Activated naive CD4-positive, alpha-beta T cell treated with Interleukin-2 at 50 U/mL for 16 hours (primary cell): ENCODE measurements at places on chromosomes 2 and 18.

GRCh38 chr2:55992455-55992854, 68.9 kb upstream of the EFEMP1 start:
- DNase-seq, result no peak

DNA sequence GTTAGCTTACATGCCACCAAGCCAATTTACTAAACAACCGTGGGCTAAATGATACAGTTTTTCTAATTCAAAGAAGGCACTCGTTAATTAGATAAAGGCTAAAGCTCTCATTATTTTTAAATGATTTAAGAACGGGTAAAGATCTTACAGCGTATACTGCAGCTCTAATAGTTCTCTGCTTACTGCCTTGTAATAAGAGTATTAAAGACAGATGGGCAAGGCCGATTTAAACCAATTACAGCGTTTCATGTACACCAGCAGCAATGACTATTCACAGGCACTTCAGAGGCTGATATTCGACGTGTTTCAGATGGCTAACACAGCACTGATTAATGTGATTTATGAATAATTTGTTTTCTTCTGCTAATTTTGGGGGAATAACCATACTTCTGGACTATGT, 259.3 kb downstream of the ZNF407 start:
- DNase-seq, result no peak

- no peak for DNase-seq
Observed at GRCh38 chr2:28025123-28025522, 134.6 kb downstream of the BABAM2 start.

DNA sequence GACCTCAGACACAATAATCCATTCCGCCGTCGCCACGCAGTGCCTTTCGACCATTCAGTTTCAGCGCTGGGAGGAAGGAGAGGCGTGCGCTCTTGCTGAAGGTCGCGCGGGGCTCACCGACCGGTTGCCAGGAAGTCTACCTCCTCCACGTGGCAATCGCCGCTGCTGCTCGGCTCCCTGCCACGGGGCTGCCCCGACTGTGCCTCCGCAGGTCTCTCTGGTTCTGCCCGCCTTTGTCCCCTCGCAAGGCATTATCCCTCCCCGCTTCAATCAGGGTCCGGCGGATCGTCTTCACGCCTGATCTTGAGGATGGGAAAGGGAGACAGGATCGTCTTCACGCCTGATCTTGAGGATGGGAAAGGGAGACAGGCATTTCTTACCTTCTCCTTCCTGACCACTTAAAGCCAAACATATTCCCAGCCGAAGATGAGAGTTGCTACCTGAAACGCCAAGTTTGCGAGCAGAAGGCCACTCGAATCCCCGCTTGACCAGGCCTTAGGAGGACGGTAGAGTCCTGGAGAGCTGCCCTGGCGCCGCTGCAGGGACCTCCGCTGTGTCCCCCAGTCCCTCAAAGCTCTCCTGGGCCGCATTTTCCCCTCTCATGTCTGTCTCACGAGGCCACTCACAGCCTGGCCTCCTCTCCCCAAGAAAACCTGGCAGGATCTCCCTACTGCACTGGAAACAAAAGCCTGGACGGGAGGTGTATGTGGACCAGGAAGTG, 4.3 kb upstream of the GPR45 start:
- DNase-seq, result no peak

GRCh38 chr2:207812726-207813080, 43.0 kb upstream of the FZD5 start:
- DNase-seq, result no peak

DNA sequence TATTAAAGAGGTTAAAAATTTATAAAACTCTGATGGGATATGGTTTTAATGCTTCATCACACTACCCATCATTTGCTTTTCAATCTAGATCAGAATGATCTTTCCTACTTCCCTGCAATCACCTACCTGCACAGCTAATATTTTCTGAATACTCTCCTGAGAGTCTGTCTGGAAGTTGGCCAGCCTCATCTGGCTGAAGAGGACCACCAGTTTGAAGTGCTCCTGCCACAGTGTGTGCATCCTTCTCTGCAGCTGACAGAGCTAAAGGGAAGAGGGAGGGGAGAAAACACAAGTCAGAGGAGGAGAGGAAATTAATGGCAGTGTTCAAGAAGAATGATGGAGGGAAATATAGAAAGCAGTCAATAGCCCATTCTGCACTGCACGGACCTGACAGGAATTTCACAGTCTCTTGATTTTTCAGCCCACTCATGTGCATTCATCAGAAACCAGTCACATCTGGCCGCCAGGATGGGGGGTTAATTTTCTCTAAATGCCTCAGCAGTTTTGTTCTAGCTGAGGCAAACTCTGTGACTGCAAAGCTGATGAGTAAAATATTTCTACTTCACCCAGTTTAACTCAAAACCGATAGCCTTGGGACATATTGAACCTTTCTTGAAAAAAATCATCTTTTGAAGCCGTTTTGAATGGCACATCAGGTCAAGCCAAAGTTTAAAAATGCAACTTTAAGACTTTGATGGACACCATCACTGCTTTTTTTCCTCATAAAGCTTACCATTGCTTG, 201.8 kb upstream of the KLHL14 start:
- no peak for DNase-seq

DNA sequence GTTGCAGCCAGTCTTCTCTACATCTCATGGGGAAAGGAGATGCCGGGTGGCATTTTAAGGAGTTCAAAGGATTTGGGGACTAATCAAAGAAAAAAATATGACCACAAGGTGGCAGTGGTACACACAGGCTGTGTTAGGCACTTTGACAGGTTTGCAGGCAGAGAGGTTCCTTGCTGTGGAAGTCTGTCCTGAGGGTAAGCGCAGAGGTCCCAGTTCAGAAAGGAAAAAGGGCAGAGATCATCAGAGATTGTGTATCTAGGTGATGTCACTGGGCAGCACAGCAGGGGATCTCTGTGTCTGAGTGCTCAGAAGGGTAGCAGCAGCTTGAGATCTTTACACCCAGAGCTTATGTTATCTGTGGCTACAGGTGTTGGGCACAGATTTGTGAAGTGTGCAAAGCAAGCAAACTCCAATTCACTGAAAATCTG, 231.4 kb downstream of the LRRTM1 start:
- no peak for DNase-seq

GRCh38 chr2:184859187-184859586, 260.9 kb downstream of the ZNF804A start:
- DNase-seq, result no peak

DNA sequence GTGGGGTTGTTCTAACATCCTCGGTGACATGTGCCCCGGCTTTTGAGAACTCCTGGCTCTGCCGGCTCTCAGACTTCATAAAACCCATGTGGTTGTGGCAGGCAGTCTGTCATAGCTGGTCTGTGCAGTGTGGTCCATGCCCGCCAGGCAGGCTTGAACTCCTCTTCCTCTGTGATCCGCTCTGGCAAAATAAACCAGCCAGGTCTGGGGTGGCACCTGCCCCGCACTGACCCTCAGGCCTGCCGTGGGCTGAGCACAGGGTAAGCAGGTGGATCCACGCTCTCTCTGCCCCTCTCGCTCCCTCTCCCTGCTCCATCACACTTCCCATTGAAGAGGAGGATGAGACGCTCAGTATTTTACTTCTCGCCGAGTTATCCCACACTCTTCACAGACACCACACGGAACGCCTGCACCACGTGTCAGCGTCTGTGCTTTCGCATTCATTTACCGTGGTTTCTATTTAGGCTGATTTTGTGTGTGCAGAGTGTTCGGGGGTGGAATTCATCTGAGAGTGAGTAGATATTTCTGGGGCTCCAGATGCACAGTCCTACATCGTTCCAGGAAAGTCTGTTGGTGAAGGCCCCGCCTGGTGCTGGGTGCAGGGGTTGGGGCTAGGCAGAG, 56.4 kb downstream of the RTP5 start:
- DNase-seq, result no peak

DNA sequence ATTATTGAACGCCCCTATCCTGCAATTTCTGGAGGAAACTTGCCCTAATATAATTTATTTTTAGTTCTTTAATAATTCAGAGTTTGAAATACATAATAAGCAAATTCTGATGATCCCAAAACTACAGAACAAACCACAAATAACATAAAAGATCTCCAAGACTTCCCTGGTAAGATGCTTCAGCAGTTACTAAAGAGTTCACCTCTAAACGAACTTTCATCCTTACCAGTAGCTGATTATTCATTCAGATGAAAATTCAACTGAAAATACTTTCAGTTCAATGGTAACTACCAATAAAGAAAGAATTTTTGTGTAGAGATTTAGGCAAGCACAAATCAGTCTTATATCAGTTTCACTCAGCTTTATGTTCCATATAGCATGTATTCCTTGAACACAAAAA, 130.1 kb upstream of the MAPRE2 start:
- no peak for DNase-seq

- no peak for DNase-seq
Observed at GRCh38 chr2:54652540-54652939, 70.9 kb upstream of the EML6 start.

DNA sequence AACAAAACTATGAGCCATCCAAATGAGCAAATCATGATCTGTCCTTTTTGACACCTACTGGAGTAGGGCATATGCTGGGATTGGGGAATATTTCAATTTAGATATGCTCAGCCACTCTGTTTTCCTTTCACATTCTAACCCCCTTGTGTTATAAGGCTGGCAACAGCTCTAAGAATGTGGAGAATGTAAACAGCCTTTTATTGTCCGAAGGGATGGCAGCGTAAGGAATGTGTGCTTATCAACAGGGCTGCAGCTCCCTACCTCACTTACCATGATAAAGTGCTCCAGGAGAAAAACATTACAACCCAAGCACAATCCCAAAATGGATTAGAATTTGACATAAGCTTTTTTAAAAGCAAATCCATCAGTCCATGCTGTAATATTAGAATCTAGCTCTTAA, 2.2 kb downstream of the NXPH2 start:
- DNase-seq, result no peak

DNA sequence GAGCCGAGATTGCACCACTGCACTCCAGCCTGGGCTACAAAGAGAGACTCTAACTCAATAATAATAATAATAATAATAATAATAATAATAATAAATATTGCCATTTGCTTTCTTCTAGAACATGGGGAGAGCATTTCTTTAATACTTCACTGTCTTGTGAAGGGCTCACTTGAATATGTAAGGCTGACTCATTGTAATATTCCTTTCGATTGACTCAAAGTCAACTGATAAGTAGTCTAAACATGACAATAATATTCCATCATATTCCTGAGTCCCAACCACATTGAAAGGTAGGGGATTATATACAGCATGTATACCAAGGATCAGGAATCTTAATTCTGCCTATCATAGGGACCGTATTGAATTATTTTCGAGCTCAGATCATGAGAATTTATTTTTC, 949.2 kb downstream of the DSC3 start:
- no peak for DNase-seq

DNA sequence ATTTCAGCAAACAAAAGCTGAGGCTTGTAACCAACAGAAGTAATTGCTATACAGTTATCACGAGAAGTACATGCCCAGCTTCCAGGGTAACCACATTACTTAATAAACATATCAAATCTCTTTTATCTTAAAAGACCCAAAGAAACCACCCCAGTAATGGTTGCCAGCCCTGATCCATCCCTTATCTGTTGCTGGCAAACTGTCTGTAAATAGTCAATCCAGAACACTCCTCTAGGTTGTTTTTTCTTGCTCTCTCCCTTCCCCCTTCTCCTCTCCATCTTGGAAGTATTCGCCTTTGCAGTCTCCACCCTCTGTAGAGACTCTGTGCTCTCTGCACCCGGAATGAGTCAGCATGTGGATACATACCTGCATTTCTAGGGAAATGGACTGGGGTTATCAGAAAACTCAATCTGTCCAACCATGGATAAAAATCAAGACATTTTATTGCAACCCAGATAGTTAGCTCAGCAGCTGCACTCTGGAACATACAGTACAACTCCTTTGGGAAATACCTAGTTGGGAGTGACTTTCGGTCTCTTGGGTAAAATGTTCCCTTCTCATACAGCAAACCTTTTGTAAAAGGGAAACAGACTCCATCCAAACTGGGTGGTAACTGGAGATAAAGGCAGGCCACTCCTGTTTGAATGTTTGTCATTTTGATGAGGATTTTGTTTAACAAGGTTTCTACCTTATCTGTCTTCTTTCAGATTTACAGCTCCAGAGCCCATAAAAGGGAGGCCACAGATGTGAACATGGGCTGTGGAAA, 123.5 kb upstream of the FOSL2 start:
- no peak for DNase-seq

DNA sequence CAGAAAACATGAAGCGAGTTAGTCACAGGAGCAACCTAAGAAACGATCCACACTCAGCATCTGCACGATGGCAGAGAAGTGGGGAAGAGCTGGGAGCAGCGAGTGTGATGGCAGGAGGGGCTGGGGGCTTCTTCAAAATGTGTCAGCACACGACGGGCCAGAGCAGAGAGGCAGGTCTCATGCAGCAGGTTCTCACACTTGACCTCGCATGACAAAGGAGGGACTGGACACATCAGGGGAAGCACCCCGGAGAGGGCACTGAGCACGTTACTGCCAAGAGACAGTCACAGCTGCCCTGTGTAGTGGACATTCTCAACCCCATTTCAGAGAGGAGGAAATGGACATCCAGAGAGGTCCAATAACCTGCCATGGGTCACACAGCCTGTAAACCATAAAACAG, 104.1 kb upstream of the CAPN13 start:
- no peak for DNase-seq

DNA sequence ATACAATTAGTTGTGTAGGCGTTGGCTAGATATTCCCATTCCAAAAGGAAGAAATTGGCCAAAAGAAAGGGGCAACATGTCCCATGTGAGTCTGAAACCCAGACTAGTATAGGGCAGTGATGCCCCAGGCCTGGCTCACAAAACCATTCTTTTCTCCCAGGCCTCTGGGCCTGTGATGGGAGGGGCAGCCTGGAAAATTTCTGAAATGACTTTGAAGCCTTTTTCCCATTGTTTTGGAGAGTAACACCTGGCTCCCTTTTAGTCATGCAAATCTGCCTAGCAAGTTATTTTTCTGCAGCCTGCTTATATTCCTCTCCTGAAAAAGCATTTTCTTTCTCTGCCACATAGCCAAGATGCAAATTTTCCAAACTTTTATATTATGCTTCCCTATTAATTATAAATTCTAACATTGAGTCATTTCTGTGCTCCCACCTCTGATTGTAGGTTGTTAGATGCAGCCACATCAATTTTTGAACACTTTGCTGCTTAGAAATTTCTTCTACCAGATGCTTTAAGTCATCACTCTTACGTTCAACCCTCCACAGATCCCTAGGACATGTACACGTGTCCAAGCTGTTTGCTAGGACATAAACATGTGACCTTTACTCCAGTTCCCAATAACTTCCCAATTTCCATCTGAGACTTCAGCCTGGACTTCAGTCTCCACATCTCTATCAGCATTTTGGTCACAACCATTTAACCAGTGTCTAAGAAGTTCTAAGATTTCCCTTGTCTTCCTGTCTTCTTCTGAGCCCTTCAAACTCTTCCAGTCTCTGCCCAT, 76.1 kb upstream of the MC4R start:
- DNase-seq, result no peak

GRCh38 chr2:147425437-147426029, 419.3 kb upstream of the ACVR2A start:
- DNase-seq, result no peak

DNA sequence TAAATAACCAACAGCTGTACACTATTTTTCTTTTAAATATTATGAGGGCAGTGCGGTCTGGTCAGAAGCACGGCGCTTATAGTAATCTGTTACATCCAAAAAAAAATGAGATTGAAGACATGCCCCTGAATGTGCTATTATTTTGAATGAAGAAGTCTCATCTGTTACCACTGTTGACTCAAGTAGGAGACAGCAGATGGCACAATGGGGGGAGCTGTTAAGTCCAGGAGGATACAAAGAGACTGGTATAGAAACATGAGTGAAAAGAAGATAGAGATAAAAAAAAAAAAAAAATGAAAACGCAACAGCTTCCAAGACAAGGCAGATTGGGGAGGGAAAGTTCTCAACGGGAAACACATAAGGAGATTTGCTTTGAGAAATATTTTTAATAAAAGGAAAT, 425.5 kb upstream of the PKDCC start:
- no peak for DNase-seq
